ENCODE measurements at places on chromosomes 12 and 14.

DNA sequence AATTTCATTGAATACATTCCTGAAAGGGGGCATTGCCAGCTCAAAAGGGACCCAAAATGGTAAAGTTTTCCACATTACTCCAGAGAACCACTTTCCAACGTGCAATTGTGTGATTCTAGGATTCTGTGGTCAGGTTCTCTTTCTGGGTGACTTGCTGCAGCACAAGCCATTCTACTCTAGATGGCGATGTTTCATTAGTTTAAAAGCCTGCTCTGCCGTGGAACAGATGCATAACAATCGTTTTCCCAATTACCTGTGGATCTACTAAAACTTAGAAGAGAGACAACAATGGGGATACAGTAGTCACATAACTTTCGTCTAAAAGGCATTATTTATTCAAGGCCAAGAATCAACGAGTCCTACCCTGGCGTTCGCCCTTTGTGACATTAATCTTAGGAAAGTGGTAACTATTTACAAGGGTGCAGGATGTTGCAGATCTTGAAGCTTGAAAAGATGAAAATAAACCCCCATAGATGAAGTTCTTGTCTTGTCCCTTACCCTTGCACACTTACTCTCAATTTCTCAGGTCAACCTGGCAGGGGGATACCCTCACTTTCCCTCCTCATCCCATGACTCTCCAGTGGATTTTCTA is 400.9 kb downstream of the SNAPC1 start:
- DNase-seq = no peak

DNA sequence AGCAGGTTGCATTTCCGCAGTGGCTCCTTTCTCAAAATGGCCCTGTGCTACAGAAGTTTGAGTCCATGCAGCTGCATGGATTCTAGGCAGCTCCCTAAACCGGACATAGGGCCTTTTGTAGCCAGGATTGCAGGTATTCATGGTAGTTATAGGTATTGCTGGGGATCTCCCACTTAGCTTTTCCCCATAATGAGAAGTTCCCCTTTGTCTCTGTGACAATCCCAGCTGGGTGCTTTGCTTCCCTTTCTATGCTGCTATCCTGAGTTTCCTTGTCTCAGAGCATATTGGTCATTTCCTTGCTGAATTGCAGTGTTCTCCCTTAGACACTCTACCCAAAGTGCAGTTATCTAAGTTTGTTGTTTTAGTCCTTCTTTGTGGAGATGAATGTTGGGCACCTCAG is 120.9 kb upstream of the MIS18BP1 start:
- no peak for DNase-seq

DNA sequence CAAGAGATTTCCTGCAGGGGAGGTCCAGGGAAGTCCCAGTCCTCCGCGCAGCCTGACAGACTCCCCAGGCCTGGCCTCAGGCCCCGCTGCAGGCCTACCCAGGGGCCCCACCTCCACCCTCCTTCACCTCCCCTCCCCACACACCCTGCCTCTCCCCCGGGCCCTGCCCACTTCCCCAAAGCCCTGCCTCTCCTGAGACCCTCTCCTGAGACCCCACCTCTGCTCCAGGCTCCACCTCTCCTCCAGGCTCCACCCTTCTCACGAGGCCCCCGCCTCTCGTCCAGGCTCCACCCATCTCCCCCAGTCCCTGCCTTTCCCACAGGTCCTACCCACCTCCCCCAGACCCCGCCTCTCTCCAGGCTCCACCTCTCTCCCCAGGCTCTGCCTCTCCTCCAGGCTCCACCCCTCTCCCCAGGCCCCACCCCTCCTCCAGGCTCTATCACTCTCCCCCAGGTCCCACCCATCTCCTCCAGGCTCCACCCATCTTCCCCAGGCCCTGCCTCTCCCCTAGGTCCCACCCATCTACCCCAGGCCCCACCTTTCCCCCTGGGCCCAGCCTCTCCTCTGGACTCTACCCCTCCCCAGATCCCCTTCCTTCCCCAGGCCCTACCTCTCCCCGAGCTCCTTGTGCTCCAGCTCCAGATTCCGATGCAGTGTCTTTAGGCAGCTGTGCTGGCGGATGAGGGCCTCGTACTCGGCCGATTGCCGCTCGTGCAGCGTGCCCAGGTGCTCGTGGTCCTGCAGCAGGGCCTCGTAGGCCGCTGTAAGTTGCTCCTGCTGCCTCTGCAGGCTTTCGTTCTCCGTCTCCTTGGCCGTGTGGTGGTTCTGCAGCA is 58.8 kb upstream of the GPR68 start:
- no peak for DNase-seq

DNA sequence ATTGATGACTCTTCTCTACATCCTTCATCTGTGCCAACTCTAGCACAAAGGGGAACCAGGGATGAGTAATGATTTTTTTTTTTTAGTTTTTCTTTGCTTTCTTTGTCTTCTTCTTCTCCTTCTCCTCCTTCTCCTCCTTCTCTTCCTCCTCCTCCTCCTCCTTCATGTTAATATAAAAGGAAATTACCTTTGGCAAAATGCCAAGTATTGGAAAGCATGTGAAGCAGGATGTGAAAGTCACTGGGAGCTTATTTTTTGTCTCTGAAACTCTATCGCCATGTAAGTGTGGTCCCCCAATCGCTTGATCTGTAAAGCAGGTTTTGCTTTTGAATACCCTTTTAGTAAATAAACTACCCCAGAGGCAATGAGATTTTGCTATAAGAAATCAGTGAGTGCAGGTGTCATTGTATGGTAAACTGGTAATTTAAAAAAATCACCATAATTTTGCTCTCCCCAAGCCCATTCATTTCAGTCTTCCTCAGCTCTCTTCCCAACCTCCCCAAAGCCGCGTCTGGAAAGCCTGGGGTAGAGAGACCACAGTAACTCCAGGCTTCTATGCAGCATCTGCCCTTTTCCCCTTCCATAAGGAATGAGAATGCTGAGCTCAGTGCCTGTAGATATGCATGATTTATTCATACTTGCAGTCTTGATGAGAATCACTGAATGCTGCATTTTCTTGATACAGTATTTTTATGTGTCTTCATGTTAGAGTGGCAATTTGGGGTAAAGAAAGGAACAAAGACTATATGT is 388.7 kb downstream of the TMEM117 start:
- DNase-seq = no peak

DNA sequence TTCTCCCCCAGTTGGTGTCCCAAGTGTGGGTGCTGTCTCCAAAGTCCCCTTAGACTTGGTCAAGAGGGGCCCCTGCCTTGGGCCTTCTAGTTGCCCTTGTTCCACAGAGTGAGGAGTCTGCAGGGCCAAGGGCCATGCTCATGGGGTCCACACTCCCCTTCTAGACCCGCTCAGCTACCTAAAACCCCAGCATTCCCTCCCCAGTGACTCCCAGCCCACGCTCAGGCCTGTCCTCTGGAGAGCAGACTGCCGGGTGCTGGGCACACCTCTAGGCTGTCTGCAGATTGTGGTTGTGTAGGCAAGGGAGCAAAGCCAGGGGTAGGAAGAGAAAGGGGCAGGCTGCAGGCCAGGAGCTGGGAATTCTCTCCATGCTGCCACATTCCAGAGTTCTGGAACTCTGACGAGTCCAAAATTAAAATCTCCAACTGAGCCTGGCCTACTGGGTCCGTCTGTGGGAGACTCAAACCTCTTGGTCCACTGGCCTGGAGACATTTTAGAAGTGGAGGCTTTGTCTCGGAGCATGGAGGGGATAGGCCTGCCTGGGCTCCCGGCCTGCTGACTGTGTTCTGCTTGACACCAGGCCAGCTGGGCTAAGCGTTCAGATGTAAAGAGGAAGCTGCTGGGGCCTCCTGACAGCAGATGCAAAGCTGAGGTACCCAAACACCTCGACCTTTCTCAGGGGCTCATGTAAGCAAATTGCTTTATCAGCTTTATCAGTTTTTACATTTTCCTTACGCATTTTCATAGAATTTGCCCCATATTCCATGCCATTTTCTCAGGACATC is 13.7 kb upstream of the KRT5 start:
- no peak for DNase-seq

GRCh38 chr12:127241072-127241817 is 1025.7 kb upstream of the TMEM132C start:
- DNase-seq = no peak

DNA sequence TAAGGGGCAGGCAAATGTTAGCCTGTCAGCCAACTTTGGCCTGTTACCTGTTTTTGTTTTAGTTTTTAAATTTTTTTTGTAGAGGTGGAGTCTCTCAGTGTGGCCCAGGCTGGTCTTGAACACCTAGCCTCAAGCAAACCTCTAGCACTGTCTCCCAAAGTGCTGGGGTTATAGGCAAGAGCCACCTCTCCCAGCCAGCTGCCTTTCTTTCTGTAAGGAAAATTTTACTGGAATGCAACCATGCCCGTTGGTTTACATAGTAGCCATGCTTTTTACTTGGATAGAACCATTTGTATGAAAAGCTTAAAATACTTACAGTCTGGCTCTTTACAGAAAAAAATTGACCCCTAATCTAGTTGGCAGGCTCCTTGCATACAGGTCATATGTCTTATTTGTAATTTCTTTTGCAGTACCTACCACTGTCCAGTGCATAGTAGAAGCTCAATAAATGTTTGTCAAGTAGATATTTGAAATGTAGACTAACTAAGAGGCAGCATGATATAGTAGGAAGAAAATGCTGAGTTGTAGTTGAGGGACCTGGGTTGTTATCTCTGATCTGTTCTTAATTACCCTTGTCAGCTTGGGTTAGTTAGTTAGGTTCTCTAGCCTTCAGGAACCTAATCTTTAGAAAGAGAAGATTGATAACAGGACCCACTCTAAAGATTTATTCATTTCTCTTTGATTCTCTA is 4.7 kb downstream of the MDM2 start:
- DNase-seq = no peak

DNA sequence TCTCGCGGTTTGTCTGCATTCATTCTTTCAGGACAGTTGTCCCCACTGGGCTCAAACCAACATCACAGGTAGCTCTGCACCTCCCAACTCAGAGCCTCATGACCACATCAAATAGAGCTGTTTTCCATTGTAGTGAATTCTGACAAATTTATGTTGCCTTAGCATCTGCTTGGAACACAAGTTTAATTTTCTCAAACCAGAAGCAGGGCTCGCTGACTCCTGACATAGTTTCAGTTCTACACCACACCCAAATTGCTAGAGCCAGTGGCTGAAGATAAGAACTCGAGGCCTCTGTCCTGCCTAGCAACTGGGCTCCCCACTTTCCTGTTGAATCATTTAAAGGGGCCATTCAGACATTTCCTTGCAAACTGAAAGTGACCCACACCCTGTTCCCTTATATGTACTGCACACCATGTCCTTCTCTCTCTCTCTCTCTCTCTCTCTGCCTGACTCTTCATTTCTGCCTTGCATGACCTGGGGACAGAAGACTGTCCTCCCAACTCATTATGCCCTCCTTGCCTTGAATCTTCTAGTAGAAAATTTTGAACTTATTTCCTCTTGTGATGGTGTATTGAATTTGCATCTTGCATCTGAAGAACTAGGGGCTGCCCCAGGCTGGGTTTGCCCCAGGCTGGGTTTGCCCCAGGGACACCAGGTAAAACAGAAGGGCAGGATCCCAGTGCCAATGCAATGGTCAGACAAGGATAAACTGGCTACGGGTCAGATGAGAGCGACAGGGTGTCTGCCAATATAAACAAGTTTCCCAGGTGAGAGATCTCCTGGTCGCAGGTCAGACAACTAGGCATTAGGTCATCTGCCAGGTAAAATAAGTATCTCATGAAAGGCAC is 9.7 kb upstream of the WSCD2 start:
- no peak for DNase-seq

- DNase-seq = no peak
Observed at GRCh38 chr12:110370732-110371231, 32.7 kb downstream of the ANAPC7 start.

DNA sequence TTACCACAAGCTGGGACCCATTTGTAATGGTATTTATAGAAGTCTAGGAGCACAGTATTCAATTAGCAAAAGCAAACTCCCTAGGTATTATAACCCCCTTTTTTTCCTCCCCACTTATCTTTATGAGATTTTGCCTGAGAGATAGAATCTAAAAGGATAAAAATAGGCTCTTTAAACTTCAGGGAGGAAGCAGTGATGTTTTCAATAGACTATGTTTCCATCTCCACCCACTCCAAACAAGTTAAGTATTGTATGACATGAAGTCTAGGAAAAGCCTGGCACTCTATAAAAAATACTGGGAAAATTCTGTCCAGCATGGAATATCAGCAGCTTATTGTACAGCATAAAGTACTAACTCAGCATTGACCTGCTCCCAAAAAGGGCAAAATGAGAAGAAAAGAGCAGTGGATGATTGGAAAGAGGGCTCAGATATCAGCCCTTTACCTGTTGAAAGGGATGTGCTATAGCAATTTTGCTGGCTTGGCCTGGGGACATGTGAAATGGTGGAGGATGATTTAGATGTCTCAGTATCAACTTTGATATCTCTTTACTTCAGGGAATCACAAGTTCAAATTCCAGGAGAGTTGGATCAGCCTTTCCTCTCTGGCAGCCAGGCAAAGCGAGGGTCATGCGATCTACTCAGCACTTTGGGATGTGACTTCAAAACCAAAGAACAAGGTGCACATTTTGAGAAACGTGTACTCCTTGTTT is 72.4 kb downstream of the IGF1 start:
- DNase-seq = no peak

GRCh38 chr14:50774542-50775267 is 56.3 kb downstream of the NIN start:
- no peak for DNase-seq

DNA sequence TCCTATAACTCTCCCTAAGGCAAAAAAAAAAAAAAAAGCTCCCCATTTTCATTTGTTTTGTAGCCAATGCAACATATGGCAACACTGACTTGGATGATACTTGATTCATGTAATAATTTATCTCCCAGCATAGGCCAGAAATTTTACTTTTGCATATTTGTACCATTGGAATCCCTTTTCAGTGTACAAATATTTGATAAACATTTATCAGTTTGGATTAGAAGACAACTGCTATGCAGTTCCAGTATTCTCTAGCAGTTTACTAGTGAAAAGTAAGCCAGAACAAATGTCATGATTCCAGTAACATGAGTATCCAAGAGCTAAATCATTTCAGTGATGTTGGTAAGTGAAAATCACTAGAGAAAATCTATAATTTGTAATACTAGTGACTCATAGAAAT is 392.3 kb downstream of the CCER1 start:
- DNase-seq = no peak

DNA sequence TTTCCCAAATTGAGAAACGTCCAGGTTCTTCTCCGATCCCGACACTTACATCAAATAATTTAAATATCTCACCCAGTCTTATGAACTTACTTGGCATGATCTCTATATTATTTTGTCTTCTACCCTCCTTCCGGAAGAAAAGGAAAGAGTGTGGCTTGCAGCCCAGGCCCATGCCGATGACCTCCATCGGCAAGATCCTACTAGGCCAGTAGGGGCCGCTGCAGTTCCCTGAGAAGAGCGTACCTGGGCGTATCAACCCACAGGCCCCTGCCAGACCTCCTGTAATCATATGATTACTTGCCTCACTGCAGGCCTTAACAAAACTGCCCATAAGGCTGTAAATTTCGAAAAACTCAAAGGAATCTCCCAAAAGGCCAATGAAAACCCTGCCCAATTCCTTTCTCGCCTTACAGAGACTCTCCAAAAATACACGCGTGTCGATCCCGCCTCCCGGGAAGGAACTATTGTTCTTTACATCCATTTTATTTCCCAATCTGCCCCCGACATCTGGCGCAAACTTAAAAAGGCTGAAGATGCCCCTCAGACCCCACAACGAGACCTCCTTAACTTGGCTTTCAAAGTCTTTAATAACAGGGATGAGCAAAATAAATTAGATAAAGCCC is 69.6 kb downstream of the MOK start:
- DNase-seq = peak; percentile 47

GRCh38 chr12:13194401-13195110 is 2.0 kb upstream of the EMP1 start:
- DNase-seq = no peak

Data from activated T-helper 1 cell treated with Interleukin-2 at 50 U/mL for 16 hours (primary cell).